ENCODE measurements at places on chromosomes 2 and 18. TPM values are rescaled to one million over a fixed set of nuclear protein-coding genes. Genes with fewer than 3 reads are reported as not detected.

Gene HTR2B
- total RNA-seq = not detected

GRCh38 chr2:160157861-160158829, 41.9 kb downstream of the ITGB6 start:
- H3K4me1 ChIP-seq = peaks cover 6% of the 10 kb centered on the region
- peak overlapping the region; percentile 41 for H3K27ac ChIP-seq
- H3K27me3 ChIP-seq = no peaks in the 10 kb centered on the region
- no peak for DNase-seq

- H3K4me3 ChIP-seq = no peak overlapping the region
- no peak overlapping the region for H3K27ac ChIP-seq
- no peaks in the 10 kb centered on the region for H3K36me3 ChIP-seq
- no peaks in the 10 kb centered on the region for H3K4me1 ChIP-seq
Observed at GRCh38 chr18:74652392-74652988, 54.8 kb downstream of the ZNF407 start.

DNA sequence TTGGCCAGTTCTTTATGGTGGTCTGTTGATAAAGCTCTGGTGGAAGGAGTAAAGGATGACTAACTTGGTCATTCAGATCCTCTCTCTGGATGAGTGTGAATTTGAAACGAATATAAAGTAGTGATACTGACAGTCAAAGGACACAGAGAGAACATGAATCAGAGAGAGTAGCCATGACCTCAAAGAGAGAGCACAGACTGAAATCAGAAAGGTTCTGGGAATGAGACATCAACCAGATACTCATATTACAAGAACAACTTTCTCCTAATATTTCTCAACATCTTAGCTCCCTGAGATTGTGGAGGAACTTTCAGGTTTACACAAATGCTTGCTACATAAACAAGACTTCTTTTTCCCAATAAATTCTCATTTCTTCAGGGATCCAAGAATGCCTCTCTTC, 849.1 kb upstream of the CHAC2 start:
- H3K27ac ChIP-seq = no peak overlapping the region
- H3K4me1 ChIP-seq = no peaks in the 10 kb centered on the region
- no peak overlapping the region for H3K4me3 ChIP-seq
- H3K36me3 ChIP-seq = no peaks in the 10 kb centered on the region
- H3K27me3 ChIP-seq = no peaks in the 10 kb centered on the region

DNA sequence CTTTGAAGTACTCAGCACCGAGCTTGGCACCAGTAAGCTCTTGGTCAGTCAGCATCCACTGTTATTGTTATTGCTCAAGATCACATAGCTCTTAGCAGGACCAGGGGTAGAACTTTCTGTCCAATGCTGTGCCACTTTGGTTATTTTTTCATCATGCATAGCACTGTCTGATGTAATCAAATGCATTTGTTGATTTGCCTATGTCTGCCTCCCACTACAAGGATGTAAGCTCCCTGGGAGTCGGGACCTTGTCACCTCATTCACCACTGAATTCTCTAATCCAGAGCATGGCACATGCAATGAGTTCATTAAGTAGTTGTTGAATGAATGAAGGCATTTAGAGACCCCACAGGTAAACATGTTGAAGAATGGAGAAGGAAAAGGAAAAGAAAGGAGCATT, 29.0 kb upstream of the DLX1 start:
- H3K27me3 ChIP-seq = no peaks in the 10 kb centered on the region
- no peak for DNase-seq
- H3K4me1 ChIP-seq = peaks cover 6% of the 10 kb centered on the region
- H3K4me3 ChIP-seq = no peak overlapping the region
- H3K36me3 ChIP-seq = no peaks in the 10 kb centered on the region

Gene EVA1A
- 1.4 TPM for total RNA-seq

- H3K4me1 ChIP-seq = no peaks in the 10 kb centered on the region
- H3K36me3 ChIP-seq = no peaks in the 10 kb centered on the region
- H3K27me3 ChIP-seq = no peaks in the 10 kb centered on the region
- no peak overlapping the region for H3K4me3 ChIP-seq
- no peak for DNase-seq
Observed at GRCh38 chr18:56645415-56646016, 5.6 kb upstream of the WDR7 start.
